ENCODE measurements at places on chromosomes 3 and 15. TPM values are rescaled to one million over a fixed set of nuclear protein-coding genes. Genes with fewer than 3 reads are reported as not detected.
A peak's percentile ranks its signal among the peaks of the same experiment; 100 is the strongest.

CLDN1 gene
- total RNA-seq = 2.1 TPM

- peak overlapping the region; percentile 72 for H3K27ac ChIP-seq
- peaks cover 64% of the 10 kb centered on the region for H3K4me1 ChIP-seq
- H3K36me3 ChIP-seq = no peaks in the 10 kb centered on the region
- DNase-seq = peak; percentile 33
Measured at GRCh38 chr3:195159814-195160165, 111.2 kb downstream of the XXYLT1 start.

SPATA12 gene
- 0.04 TPM for total RNA-seq

GRCh38 chr15:100694381-100695021, 92.1 kb downstream of the ASB7 start:
- H3K27me3 ChIP-seq = no peaks in the 10 kb centered on the region
- peak overlapping the region; percentile 81 for H3K27ac ChIP-seq
- peaks cover 13% of the 10 kb centered on the region for H3K4me1 ChIP-seq
- peak; percentile 92 for DNase-seq
- no peak overlapping the region for H3K4me3 ChIP-seq

DNA sequence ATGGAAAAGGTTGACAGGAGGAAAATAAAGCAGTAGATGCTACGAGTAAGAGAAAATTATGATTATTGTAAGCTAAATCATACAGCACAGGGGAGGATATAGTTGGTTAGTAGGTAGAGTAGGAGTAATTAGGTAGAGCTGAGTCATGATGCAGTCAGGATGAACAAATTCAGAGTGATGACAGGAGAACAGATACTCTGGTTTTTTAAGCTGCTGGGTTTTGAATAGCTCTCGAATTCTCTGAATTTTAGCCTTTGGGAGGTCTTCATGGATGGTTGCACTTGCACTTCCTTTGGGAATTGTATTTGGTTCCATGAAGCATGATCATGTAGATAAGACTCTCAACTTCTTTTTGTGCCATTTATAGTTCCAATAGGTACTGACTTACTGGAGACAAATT, 96.2 kb downstream of the ECT2 start:
- no peaks in the 10 kb centered on the region for H3K36me3 ChIP-seq
- no peak for DNase-seq
- no peaks in the 10 kb centered on the region for H3K27me3 ChIP-seq
- no peak overlapping the region for H3K4me3 ChIP-seq

- no peaks in the 10 kb centered on the region for H3K27me3 ChIP-seq
- no peaks in the 10 kb centered on the region for H3K4me1 ChIP-seq
- H3K4me3 ChIP-seq = no peak overlapping the region
- peak; percentile 22 for DNase-seq
- no peaks in the 10 kb centered on the region for H3K36me3 ChIP-seq
Measured at GRCh38 chr3:54631516-54632325, 296.1 kb downstream of the LRTM1 start.

GRCh38 chr3:149375501-149376196, 1.8 kb downstream of the TM4SF1 start:
- no peaks in the 10 kb centered on the region for H3K27me3 ChIP-seq
- H3K4me1 ChIP-seq = peaks cover 6% of the 10 kb centered on the region
- DNase-seq = no peak
- H3K36me3 ChIP-seq = peaks cover 2% of the 10 kb centered on the region
- H3K4me3 ChIP-seq = peak overlapping the region; percentile 4

GRCh38 chr3:110929816-110930215, 141.8 kb upstream of the NECTIN3 start:
- H3K27ac ChIP-seq = no peak overlapping the region
- H3K4me1 ChIP-seq = peaks cover 6% of the 10 kb centered on the region
- no peaks in the 10 kb centered on the region for H3K36me3 ChIP-seq
- no peak for DNase-seq

DNA sequence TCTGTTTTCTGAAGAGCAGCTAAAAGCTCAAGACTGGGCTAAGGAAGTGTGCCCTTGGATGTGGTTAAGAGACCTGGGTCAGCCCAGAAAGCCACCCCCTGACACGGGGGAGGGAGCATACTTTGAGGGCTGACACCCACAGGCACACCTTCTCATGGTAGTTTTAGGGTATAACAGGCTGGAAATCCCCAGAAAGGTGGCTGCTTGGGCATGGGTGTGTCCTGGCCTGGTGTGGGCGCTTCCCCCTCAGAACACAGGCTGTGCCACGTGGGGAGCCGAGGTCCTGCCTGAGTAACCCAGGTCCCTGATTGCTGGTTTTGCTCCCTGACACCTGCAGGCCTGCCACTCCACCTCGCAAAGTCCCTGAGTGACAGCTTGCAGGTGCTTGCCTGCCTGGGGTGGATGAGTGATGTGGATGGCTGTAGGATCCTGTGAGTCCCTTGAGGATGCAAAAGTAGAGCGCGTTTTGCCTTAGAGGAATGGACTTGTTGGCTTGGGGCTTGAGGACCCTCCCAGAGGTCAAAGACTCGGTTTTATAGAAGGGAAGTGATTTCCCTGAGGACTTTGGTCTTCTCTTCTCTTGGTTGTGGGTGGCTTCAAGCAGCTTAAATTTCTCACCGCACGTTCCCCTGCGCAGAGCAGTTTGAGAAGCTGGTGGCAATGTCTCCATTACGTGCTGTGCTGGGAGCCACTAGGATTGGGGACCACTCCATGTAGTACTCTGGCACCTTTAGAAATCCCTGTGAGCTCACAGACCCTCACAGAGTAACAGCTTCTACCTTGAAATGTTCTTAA, 94.4 kb downstream of the DNASE1L3 start:
- no peak overlapping the region for H3K4me3 ChIP-seq
- peaks cover 28% of the 10 kb centered on the region for H3K4me1 ChIP-seq
- H3K36me3 ChIP-seq = peaks cover 47% of the 10 kb centered on the region
- H3K27me3 ChIP-seq = no peaks in the 10 kb centered on the region
- DNase-seq = no peak
- peak overlapping the region; percentile 72 for H3K27ac ChIP-seq

- no peaks in the 10 kb centered on the region for H3K27me3 ChIP-seq
- H3K27ac ChIP-seq = peak overlapping the region; percentile 97
- H3K4me1 ChIP-seq = peaks cover 31% of the 10 kb centered on the region
- H3K4me3 ChIP-seq = peak overlapping the region; percentile 59
- H3K36me3 ChIP-seq = no peaks in the 10 kb centered on the region
- peak; percentile 73 for DNase-seq
Measured at GRCh38 chr15:92808598-92809063, 91.5 kb upstream of the CHD2 start.

FNDC3B gene
- 98.8 TPM for total RNA-seq

DAZL gene
- total RNA-seq = not detected

PARP3 gene
- 5.6 TPM for total RNA-seq

CHL1 gene
- total RNA-seq = 4.2 TPM

GRCh38 chr3:118181274-118181673, 853.4 kb downstream of the IGSF11 start:
- DNase-seq = no peak
- H3K4me3 ChIP-seq = no peak overlapping the region
- H3K27ac ChIP-seq = no peak overlapping the region
- no peaks in the 10 kb centered on the region for H3K36me3 ChIP-seq

DNA sequence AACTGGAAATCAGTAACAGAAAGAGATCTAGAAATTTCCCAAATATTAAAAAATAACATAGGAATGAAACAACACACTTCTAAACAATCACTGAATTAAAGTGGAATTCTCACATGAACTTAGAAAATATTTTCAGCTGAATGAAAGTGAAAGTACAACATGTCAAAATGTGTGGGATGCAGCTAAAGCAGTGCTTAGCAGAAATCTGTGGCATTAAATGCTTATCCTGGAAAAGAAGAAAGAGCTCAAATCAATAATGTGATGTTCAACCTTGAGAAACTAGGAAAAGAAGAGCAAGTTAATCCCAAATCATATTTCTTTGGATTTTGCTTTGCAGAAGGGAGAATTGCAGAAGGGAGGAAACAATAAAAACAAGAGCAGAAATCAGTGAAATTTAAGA, 98.2 kb upstream of the NR2E3 start:
- H3K4me1 ChIP-seq = peaks cover 16% of the 10 kb centered on the region
- no peak for DNase-seq
- H3K27ac ChIP-seq = no peak overlapping the region
- no peaks in the 10 kb centered on the region for H3K27me3 ChIP-seq

TNFAIP8L3 gene
- 2.1 TPM for total RNA-seq

DNA sequence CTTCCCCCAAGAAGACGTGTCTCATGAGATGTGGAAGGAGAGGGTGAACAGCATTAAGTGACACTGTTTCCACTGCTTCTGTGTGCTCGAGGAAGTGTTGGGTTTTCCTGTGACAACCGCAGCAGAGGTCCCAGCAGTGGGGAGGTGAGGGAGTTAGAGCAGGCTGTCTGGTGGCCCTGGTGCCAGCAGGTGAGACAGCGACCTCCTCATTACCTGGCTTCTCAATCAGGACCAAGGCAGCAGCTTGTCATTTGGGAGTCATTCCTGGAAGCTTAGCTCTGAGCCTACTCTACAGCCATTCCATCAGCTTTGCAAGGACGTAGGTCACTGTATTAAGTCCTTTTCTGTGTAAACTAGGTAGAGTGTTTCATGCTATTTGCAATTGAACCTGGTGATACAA, 63.3 kb upstream of the RGMA start:
- H3K4me1 ChIP-seq = peaks cover 31% of the 10 kb centered on the region
- no peaks in the 10 kb centered on the region for H3K27me3 ChIP-seq
- H3K4me3 ChIP-seq = no peak overlapping the region
- no peak for DNase-seq
- no peak overlapping the region for H3K27ac ChIP-seq
- H3K36me3 ChIP-seq = no peaks in the 10 kb centered on the region

C3orf70 gene
- 4.8 TPM for total RNA-seq

VEPH1 gene
- total RNA-seq = 1.2 TPM

- DNase-seq = peak; percentile 40
- H3K27ac ChIP-seq = peak overlapping the region; percentile 97
- peaks cover 44% of the 10 kb centered on the region for H3K4me1 ChIP-seq
- H3K36me3 ChIP-seq = peaks cover 22% of the 10 kb centered on the region
- no peaks in the 10 kb centered on the region for H3K27me3 ChIP-seq
Measured at GRCh38 chr15:100901702-100902435, 17.3 kb upstream of the LRRK1 start.

- no peaks in the 10 kb centered on the region for H3K27me3 ChIP-seq
- no peak for DNase-seq
- H3K36me3 ChIP-seq = no peaks in the 10 kb centered on the region
- H3K27ac ChIP-seq = no peak overlapping the region
- no peaks in the 10 kb centered on the region for H3K4me1 ChIP-seq
Measured at GRCh38 chr3:150014782-150015181, 44.1 kb upstream of the PFN2 start.

GRCh38 chr3:195086885-195087284, 184.1 kb downstream of the XXYLT1 start:
- H3K4me3 ChIP-seq = no peak overlapping the region
- no peak for DNase-seq
- H3K27me3 ChIP-seq = no peaks in the 10 kb centered on the region

GRCh38 chr3:149424918-149425317, 47.5 kb upstream of the TM4SF1 start:
- H3K27ac ChIP-seq = peak overlapping the region; percentile 26
- no peaks in the 10 kb centered on the region for H3K4me1 ChIP-seq
- H3K27me3 ChIP-seq = no peaks in the 10 kb centered on the region
- no peak overlapping the region for H3K4me3 ChIP-seq
- peak; percentile 60 for DNase-seq
- H3K36me3 ChIP-seq = no peaks in the 10 kb centered on the region

GRM7 gene
- total RNA-seq = 0.04 TPM

DNA sequence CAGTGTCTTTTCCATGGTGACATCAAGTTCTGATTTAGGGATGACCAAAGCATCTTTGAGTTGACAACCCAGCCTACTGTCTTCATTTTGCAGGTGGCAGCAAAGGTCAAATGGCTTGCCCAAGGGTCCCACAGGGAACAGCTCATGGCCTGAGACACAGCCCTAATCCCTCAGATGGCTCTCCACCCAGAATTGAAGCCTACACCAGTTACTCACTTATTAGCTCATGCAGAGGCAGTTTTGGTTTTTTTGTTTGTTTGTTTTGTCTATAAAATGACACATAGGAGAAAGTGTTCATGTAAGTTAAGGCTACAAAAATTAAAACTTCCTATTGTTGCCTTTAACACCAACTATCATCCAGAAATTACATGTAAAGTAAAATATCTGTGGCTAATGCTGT, 167.9 kb downstream of the OSBPL10 start:
- DNase-seq = no peak
- no peak overlapping the region for H3K4me3 ChIP-seq
- no peaks in the 10 kb centered on the region for H3K4me1 ChIP-seq
- H3K36me3 ChIP-seq = no peaks in the 10 kb centered on the region
- H3K27ac ChIP-seq = no peak overlapping the region

DNA sequence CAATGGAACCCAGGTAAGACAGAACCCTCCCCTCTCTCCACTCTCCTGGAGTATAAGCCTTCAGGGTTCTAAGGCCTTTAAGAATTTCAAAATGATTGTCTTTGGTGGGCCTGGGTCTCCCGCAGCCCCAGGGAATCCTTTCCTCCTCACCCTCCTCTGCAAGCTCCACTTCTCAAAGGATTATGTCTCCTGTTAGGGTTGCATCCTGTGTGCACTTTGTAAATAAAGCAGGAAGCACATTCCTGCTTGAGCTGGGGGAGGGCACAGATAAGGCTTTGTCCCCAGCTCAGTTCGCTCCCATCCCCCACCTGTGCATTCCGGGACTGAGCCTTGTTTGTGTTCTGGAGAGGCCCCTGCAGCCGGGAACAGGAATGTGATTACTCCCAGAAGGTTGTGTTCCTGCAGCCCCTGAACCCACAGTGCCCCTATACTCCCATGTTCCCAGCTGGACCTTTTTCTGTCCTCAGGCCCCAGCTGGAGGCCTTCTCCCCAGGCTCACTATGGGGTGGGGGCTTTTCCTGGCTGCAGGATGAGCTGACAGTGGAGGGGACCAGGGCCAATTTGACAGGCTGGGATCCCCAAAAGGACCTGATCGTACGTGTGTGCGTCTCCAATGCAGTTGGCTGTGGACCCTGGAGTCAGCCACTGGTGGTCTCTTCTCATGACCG, 9.5 kb downstream of the TYRO3 start:
- no peak overlapping the region for H3K27ac ChIP-seq
- H3K27me3 ChIP-seq = no peaks in the 10 kb centered on the region
- peaks cover 28% of the 10 kb centered on the region for H3K4me1 ChIP-seq
- peaks cover 51% of the 10 kb centered on the region for H3K36me3 ChIP-seq
- no peak overlapping the region for H3K4me3 ChIP-seq
- no peak for DNase-seq

- H3K27me3 ChIP-seq = no peaks in the 10 kb centered on the region
- H3K36me3 ChIP-seq = peaks cover 84% of the 10 kb centered on the region
- no peak overlapping the region for H3K27ac ChIP-seq
- no peak for DNase-seq
- H3K4me1 ChIP-seq = no peaks in the 10 kb centered on the region
Measured at GRCh38 chr3:50100956-50101845, 12.5 kb downstream of the RBM5 start.

ZNF35 gene
- 10.1 TPM for total RNA-seq

GRCh38 chr15:65796610-65797078, 4.6 kb upstream of the DENND4A start:
- peaks cover 7% of the 10 kb centered on the region for H3K4me1 ChIP-seq
- no peak overlapping the region for H3K27ac ChIP-seq
- H3K4me3 ChIP-seq = no peak overlapping the region
- no peaks in the 10 kb centered on the region for H3K36me3 ChIP-seq
- H3K27me3 ChIP-seq = no peaks in the 10 kb centered on the region

All from muscle of leg (tissue), 16 donors.